SW 1271 (cell line): ENCODE measurements at places on chromosomes 6 and 20.
A peak's percentile ranks its signal among the peaks of the same experiment; 100 is the strongest.

DNA sequence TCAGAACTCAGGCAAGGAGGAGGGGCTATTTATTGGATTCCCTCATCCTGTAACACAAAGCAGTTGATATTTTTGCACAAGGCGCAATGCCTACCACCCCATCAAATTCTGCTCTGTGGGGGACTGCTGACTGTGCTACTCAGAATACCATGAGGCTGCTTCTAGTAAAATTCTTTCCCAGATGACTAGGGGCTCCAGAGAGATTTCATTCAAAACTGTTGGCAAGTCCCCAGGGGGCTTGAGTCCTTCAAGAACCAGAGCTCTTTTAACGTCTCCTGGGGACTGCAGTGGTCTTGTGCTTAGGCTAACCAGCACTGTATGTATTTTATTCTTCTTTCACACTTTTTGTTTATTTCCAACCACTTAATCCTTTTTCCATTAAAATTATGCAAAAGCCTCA, 365.9 kb upstream of the AGPAT4 start:
- no peak for DNase-seq

- no peak for DNase-seq
Measured at GRCh38 chr6:150691463-150691862, 91.8 kb downstream of the PLEKHG1 start.

DNA sequence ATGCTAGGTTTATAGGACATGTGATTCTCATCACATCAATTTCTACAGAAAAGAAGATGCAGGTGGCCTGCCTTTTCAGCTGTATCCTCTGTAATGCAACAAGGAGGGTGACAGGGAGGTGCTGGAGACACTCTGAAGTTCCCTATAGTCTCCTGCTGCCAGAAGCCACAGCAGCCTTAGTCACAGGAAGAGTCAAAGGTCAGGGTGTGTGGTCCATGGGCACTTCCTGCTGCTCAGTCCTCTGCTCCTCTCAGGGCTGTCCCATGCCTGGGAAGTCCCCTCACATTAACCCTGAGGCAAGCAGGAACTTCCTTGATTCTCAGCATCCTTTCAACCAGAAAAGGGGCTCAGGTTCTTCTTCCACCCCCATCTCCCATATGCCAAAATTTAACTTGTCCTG, 144.8 kb upstream of the FOXA2 start:
- peak; percentile 63 for DNase-seq

DNA sequence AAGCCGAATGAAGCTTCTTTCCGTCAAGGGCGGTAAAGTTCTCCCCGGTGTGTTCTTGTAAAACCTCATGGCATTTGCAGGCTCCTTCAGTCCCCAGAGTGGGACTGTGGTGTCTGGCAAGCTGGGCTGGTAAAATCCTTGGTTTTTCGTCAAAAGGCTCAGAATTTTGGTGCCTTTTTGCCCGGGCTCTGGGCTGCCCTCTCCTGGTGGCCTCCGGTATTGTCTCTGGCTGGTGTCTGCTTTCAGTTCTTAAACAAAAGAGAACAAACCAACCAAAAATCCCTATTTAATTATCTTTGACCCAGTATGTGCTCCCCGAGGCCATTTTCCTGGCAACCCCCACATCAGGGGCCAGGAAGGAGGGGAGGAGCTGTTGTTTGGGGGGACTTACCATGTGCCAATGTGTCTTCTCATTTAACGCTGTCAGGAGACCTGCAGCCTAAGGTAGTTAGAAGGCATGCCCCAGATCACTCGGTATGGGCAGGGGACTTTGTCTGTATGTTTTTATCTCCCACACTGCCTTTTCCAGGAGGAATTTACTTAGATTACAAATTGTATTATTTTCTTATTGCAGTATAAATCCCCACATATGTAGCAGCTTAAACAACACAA, 11.1 kb downstream of the CDH4 start:
- DNase-seq: peak; percentile 15
